Left cardiac atrium (tissue), 4 donors: ENCODE measurements at places on chromosomes 6 and 20.

GRCh38 chr6:92124200-92124651, 1295.1 kb downstream of the EPHA7 start:
- no peak for DNase-seq

DNA sequence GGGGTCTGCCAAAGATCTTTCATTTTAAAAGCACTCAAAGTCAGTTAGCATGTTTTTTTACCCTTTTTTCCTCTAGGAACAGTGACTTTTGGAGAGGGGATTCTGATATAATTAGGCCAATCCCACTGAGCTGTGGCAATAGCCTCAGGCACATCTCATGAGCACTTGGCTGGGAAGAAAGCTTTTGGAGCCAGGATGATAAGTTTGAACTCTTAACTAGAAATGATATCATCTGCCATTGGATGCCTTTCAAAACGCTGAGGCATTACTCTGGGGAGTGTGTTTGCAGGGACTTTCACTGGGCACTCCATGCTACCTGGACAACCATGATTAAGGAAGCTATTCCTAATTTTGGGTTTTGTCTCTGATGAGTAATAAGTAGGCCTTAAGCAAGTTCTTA, 3.7 kb downstream of the SCGN start:
- no peak for DNase-seq

- no peak for DNase-seq
Observed at GRCh38 chr6:66307490-66307889, 600.5 kb upstream of the EYS start.

DNA sequence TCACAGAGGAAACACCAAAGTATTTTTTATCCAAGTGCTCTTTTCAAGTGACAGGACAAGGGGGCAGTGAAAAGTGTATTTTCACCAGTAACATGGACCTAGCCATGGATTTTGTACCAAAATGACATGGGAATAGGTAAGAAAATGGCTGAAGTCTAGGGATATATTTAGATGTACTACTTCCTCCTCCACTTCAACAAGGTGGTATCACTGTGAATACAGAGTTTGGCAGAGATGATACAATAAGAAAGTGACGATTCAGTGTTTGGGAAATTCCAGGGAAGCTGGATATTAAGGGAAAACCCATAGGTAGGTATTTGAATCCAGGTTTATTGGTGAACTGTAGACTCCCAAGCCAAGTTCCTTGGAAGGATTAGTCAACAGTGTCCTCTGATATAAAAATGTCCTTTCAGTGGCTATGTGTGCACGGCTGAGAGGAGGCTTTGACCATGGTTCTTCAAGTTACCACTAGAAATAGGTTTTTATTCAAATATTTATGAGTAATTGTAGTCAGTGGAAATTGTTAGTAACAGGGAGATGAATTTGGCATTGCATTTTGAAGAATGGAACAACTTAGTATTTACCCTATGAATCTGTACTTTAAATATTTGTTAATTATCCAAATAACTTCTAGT, 356.0 kb upstream of the CITED2 start:
- DNase-seq: no peak

GRCh38 chr6:42692137-42692911, 30.1 kb downstream of the PRPH2 start:
- peak; percentile 44 for DNase-seq

GRCh38 chr6:40550202-40551101, 36.7 kb downstream of the LRFN2 start:
- DNase-seq: peak; percentile 27
